Mesenchymal stem cell (in vitro differentiated cells and primary cell): ENCODE measurements at places on chromosomes 11 and 22.

DNA sequence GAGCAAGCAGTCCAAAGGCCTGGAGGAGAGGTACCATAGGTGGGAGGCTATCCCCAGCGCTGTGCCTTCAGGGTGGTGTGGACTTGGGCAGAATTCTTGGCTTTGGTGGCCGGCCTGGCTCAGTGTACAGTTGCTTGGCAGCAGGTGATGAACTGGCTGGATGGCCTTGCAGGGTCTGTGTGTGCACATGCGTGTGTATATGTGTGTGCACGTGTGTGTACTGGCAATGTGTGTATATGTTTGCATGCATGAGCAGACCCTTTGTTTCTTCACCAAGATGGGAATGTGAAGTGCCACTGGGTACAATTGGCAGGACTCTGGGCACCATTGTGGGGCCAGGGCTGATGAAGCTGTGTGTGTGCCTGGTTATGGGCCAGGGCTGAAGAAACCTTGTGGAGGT, 53.0 kb downstream of the CEP164 start:
- peaks cover 5% of the 10 kb centered on the region for H3K4me1 ChIP-seq
- no peak overlapping the region for H3K27ac ChIP-seq
- H3K4me3 ChIP-seq = no peak overlapping the region
- H3K27me3 ChIP-seq = no peaks in the 10 kb centered on the region
- no peak for DNase-seq

DNA sequence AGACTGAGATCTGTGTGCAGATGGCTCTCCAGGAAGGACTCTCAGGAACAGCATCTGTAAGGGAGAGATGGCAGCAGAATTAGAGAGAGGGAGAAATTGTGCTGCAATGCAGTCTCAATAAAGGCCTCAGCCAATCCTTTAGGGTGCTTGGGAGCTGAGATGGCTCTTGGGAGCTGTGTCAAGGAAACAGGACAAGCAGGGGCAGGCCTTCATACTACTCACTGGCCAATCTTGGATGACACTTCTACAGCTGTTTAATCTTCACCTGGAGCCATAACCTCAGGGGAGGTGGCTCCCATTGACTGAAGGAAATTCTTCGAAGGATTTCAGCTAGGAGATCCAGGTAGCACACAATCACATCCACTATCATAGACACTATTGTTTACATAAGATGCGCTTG, 10.0 kb downstream of the OR5B21 start:
- DNase-seq = no peak
- no peaks in the 10 kb centered on the region for H3K4me1 ChIP-seq
- no peak overlapping the region for H3K27ac ChIP-seq

DNA sequence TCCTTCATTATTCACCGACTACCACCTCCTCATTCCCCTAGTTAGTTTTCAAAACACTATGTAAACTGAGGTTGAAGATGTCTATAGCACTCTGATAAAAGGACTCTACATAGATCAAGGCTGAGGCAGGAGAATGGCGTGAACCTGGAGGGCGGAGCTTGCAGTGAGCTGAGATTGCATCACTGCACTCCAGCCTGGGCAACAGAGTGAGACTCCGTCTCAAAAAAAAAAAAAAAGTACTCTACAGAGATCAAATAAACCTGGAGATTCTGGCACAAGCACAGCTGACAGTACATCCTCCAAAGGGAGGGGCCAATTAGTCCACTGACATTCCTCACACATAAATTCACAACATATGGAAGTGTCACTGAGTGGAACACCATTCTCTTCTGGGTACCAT, 31.0 kb downstream of the TSG101 start:
- no peaks in the 10 kb centered on the region for H3K27me3 ChIP-seq
- H3K36me3 ChIP-seq = peaks cover 18% of the 10 kb centered on the region
- DNase-seq = no peak

- no peaks in the 10 kb centered on the region for H3K4me1 ChIP-seq
- no peak overlapping the region for H3K27ac ChIP-seq
- no peak for DNase-seq
- no peak overlapping the region for H3K4me3 ChIP-seq
- H3K27me3 ChIP-seq = no peaks in the 10 kb centered on the region
These were observed 428.5 kb downstream of the SOX6 start for GRCh38 chr11:15927864-15928217.

DNA sequence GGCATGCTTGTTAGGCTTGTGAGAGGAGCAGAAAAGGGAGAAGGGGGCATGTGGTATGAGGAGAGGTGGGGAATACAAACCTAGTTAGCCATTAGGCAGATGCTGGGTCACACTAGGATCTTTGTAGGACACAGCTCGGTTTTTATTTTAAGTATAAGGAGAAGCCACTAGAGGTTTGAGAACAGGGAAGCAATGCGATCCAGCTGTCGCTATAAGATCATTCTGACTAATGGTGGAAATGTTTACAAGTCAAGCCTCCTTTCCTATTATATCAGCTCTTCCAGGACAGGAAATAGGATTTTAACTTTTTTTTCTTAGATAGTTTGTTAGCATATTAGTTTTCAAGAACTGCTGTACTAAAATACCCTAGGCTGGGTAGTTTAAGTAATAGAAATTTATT, 609.9 kb downstream of the INSC start:
- H3K36me3 ChIP-seq = no peaks in the 10 kb centered on the region
- H3K27me3 ChIP-seq = no peaks in the 10 kb centered on the region
- no peaks in the 10 kb centered on the region for H3K4me1 ChIP-seq
- DNase-seq = peak; percentile 43

GRCh38 chr11:58863697-58864096, 19.2 kb upstream of the GLYATL2 start:
- no peak overlapping the region for H3K4me3 ChIP-seq
- no peak overlapping the region for H3K27ac ChIP-seq
- DNase-seq = no peak
- no peaks in the 10 kb centered on the region for H3K27me3 ChIP-seq

GRCh38 chr11:62217191-62217748, 8.8 kb downstream of the SCGB2A1 start:
- no peak overlapping the region for H3K27ac ChIP-seq
- no peaks in the 10 kb centered on the region for H3K36me3 ChIP-seq
- H3K27me3 ChIP-seq = peaks cover 23% of the 10 kb centered on the region
